Central memory CD8-positive, alpha-beta T cell (primary cell): ENCODE measurements at places on chromosomes 12 and 14.

DNA sequence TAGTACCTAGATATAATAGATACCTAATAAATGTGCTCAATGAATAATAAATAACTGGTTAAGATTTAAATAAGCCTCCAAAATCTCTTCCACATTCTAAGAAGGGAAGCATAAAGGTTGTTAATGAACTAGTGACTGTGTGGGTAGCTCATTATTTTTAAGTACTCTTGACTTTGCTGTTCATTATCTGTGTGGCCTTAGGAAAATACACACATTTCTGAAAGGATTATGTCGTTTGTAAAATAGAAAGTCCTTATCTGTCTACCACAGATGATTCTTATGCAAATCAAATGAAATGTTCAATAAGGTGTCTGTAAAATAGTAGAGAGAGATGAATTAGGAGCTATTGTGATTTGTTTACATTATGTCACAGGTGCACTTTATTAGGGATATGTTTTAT lies 119.5 kb downstream of the LRRK2 start:
- no peak for DNase-seq

GRCh38 chr12:3078086-3078820 lies 1.1 kb downstream of the TSPAN9 start:
- DNase-seq: no peak

- DNase-seq: no peak
Observed at GRCh38 chr12:88638388-88638787, 58.1 kb upstream of the KITLG start.

DNA sequence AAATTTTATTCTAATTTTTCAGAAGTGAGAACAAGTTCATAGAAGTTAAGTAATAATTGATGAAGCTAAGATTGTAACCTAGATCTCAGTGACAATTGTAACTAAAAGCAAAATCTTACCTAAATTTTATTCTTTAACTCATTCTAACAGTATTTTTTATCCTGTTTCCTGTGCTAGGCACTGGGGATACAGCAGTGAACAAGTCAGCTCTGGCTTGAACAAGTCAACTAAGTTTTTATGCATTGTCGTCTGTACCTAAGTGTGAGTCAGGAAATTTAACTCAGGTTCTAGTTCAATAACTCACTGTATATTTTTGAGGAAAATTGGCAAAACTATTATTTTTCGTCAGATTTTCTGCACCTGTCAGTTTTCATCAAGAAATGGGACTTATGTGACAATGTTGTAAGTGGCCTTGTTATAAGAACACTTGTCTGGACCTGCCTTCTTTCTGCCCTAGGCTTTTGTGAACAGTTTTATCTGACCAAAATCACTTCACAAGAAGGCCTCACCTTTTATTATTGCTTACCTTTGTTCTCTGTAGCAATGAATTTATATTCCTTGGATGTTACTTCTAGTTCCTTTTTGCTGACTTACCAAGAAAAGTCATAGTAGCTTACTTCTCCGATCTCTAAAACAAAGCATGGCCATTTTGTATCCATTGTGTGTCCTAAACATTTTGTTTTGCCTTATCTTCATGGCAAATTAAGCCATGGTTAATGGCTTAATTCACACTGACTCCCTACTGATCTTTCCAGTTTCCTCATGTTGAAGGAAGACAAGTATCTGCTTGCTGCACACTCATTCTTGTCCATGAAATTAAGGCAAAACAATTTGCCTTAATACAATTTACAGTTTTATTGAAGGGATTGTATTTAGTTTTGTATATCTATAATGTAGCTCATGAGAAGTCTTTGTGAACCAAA lies 2.7 kb downstream of the TMTC3 start:
- DNase-seq: no peak

GRCh38 chr14:51564460-51564859 lies 87.2 kb upstream of the FRMD6 start:
- no peak for DNase-seq

GRCh38 chr12:67067453-67068203 lies 201.5 kb upstream of the CAND1 start:
- no peak for DNase-seq

GRCh38 chr12:1584326-1584725 lies 10.1 kb downstream of the FBXL14 start:
- no peak for DNase-seq
